Right cardiac atrium (tissue), 5 donors: ENCODE measurements at places on chromosomes 7 and 10.

DNA sequence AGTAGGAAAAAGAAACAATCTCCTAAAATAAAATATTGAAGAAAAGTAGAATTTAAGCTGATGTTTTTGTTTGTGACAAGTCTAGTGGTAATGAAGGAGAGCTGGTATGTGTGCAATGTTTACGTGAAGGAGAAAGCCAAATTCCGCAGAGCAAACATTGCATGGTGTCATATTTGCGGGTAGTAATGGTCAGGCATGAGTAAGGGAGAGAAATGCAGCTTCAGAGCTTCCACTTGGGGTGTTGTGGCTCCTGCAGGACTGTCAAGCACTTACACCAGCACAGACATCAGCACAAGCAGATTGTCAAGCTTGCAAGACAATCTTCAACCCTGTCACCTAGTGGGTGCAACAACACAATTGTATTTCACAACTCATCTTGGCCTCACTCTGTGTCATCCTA is 136.5 kb upstream of the ETV1 start:
- no peak for DNase-seq

- no peak for DNase-seq
Measured at GRCh38 chr10:14555807-14556206, 218.9 kb downstream of the FAM107B start.

DNA sequence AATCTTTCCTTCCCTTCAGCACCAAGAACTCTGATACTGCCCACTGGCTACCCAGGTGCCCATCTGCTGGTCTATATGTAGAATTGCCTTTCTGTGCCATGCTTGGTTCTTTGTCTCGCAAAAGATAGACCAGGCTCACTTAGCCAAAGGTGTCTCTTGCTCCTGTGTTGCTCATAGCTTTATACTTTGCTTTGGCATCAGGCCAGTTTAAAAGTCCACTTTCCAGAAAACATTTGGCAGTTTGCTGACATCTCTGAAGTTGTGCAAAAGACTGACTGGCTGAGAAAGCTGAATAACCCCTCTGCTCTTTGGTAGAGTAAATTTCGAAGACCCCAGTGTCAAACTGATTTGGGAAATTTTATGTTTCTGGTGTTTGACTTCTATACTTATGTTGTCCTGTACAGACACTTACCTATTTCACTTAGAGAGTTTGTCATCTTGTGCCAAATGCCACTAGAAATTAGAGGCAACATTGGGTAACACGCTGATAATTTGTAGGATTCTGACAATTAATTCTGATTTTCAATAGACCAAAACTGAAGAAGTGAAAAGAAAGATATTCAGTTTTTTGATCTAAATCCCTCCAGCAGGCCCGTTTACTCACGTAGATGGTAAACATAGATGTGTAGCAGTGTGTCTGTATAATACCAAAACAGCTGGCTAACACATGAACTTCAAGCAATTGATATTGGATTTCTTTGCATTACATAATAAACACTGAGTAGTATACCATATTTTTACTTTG is 91.1 kb downstream of the CPED1 start:
- DNase-seq, result no peak

GRCh38 chr10:90589825-90590224 is 268.0 kb downstream of the HTR7 start:
- peak; percentile 39 for DNase-seq

GRCh38 chr7:129898502-129899160 is 54.1 kb downstream of the UBE2H start:
- no peak for DNase-seq

GRCh38 chr10:5091196-5091595 is 3.0 kb upstream of the AKR1C3 start:
- no peak for DNase-seq
